ENCODE measurements at places on chromosomes 5 and 9. TPM values are rescaled to one million over a fixed set of nuclear protein-coding genes. Genes with fewer than 3 reads are reported as not detected.

DNA sequence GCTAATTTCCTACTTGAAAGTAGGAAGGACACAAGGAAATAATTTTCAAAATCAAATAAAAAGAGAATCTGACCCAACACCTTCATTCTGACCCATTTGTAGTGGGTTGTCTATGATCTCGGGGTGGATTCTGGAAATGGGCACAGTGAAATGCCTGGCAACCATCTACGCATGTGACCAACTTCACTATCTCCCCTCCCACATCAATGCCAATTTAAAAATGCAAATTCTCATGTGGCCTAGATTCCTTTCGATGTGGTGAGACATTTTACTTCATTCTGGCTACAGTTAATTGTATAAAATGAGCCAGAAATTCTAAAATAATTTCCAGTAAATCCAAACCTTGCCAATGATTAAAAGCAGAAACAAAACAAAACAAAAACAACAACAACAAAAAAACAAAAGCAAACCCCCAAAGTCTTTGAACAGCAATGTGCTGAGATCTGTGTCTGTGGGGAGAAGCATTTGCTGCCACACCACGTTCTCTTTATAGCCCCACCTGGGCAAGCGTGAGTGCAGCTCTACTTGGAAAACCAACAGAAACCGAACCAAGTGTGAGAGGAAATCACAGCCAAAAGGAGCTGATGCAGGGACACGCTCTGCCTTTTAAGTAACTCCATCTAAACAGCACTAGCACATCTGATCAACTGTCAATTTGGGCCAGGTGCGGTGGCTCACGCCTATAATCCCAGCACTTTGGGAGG lies 59.0 kb downstream of the USP20 start:
- peak; percentile 27 for DNase-seq

DNA sequence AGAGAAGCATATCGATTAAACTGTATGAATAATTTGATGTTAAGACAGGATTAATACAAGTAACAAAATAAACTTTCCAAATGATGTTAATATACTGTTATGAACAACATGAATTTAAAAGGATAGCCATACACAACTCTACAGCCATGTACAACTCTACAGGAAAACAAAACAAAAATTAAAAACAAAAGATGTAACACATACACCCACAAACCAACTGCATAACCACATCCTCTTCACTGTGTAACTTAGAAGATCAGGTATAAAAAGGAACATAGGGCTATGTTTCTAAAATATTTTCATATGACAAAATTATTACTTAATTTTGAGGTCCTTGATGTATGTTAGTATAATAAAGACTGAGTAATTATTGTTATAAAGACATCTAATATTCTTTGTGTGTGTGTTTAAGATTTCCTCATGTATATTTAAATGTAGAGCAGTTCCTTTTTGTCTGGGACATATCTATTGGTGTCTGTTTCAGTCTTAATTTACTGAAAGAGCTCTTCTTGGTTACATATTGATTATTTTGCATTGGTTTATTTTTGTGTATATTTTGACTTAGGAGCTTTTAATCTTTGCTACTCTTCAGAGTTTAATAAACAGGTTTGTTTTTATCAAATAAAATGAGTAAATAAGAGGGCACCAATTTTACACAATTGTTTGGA lies 966.8 kb upstream of the CTNND2 start:
- DNase-seq, result no peak

GRCh38 chr5:168432903-168433302 lies 53.4 kb upstream of the RARS1 start:
- DNase-seq, result no peak

GRCh38 chr9:81850724-81851123 lies 77.5 kb upstream of the SPATA31D4 start:
- no peak for DNase-seq

GRCh38 chr9:96663506-96664120 lies 8.5 kb upstream of the PRXL2C start:
- no peak for DNase-seq

DNA sequence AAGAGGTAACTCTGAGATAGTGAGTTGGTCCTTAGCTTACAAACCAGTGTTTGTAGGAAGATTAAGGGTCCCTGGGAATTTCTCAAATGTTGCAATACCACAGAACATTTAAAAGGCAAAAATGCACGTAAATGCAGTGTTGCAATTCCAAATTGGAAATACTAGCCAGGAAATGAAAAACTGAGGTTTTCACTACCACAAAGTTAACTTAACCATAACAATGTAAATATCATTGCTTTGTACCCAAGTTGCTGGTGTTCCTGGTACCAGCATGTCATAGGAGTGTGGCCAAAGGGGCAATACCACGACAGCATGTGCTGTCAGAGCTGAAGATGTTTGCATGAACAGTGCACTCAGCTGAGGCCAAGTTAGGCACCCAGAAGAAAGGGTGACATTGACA lies 382.9 kb downstream of the GLIS3 start:
- DNase-seq, result no peak

DNA sequence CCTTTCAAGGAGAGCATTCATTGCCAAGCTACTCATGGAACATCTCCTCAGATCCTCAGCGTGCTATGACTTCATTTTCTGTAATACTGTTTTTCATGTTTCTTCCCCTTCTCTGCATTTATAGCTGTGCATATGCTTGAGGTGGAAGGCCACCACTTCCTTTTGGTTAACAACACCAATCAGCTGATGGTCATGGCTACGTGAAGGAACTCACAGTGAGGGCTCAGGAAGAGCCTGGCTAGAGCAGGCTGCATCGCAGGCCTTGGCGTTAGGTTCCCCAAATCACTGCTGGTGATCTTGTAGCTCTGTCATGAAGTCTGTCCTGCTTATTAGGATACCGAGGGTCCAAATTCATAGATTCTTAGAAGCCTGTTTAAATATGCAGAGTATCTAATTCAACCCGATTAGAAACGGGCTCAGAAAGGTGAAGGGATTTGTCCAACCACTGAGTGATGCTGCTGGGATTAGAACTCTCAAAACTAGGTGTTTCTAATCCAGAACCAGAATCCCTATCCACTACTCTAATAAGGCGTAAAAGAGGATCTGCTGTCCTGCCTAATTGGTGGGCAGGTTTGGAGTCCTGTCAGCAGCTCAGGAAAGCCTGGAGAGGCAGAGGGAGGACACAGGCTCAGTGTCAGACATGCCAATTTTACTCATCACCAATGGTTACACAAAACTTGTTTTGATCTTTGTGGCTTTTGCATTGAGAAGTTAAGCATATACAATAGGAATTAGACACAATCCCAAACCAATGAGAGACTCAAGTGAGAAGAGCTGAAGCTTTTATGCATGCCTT lies 7.5 kb downstream of the SYK start:
- no peak for DNase-seq

DNA sequence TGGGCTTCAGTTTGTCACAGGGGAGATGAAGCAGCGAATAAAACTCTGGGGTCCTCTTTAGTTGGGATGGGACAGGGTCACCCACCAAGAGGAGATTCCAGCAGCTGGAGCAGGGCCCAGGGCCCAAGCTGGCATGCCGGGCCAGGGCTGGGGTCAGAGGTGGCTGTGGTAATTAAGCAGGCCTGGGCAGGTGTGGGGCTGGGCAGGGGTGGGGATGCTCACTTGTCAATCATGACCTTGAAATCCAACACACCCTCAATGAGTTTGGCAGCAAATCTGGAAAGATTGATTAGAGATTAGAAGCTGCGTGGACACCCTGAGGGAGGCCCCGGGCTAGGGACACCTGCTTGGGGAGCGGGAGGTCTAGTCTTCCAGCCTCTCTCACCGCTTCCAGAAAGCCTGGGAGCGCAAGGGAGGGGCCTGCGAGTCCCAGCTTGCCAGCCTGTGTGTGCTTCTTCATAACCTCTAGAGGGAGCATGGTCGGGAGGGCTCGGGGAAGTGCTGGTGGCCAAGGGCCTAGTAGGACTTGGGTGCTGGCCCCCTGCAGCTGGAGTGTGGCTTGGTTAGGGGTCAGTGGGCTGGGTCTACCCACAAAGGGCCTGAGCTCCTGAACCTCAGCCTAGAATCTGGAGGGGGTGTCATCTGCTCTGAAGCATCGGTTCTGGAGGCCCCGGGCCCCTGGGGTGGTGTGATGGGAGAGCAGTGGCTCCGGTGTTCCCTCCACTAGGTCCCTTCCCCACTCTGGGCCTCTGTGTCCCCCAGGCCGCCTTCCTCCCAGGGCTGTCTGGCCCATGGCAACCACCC lies 7.6 kb downstream of the CRAT start:
- DNase-seq, result no peak

DNA sequence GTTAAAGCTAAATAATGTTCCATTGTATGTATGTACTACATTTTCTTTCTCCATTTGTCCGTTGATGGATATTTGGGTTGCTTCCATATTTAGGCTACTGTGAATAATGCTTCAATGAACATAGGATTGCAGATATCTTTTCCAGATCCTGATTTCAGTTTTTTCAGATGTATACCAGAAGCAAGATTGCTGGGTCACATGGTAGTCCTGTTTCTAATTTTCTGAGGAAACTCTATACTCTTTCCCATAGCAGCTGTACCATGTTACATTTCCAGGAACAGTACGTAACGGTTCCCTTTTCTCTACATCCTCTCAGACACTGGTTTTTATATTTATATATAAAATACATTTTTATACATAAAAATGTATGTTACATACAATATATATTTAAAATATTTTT lies 121.8 kb downstream of the GCNT1 start:
- DNase-seq, result no peak

- no peak for DNase-seq
Observed at GRCh38 chr5:154756009-154756867, 1.1 kb downstream of the LARP1 start.

DNA sequence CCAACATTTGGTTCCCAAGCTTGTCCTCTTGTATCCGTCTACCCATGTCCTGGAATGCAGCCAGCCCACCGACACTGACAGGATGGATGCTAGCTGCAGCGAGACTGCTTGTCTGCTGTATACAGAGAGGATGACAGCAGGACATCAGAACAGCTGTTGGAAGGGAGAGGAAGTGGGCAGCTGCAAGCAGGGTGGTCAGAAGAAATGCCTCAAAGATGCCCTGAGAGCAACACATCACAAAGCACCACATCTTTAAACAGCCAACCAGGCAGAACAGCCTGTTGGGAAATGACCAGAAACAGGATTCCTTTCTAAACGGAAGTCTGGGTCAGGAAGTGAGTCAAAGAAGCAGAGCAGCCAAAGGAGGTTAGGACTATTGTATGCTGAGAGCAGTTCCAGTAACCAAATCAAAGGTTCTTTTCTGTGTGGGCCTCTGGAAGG lies 219.1 kb downstream of the NDUFS4 start:
- DNase-seq, result no peak

DNA sequence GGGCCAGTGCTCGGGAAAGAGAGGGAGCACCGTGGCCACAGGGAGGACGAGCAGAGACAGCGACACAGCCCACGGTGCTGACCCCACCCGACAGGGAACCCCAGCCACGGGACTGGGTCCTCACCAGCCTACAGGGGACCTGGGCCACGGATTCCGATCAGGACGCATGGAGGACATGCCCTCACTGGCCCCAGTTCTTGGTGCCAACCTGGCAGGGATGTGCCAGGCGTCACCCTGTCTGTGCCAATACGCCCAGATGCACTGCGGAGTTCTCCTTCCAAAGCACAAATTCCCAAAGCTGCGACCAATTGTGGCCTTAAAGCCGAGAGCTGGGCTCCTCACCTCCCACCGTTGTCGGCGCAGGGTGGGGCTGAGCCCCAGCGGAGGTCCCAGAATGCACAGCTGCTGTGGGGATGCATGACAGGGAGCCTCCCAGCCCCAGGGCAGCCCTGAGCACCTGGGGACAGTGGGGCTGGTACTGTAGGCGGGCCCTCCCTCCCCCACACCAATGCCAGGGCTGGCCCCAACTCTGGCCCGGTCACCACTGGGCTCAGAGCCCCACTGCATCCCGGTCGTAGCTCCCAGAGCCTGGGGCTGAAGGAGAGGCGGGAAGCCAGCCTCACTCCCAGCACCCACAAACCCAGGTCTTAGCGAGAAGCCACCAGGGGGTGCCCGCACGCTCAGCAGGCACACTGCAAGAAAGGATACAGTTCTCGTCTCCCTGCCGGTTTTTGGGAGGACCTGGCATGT lies 44.2 kb downstream of the NKD2 start:
- DNase-seq, result no peak

SAXO1 gene
- total RNA-seq, result 0.05 TPM

PCDHB16 gene
- 2.2 TPM for total RNA-seq

SKP1 gene
- total RNA-seq, result 494 TPM

NRG2 gene
- 5.1 TPM for total RNA-seq

PRELID2 gene
- 10.5 TPM for total RNA-seq

SLC25A48 gene
- not detected for total RNA-seq

MARCHF3 gene
- total RNA-seq, result 61.0 TPM

ARRDC3 gene
- 20.1 TPM for total RNA-seq
